ENCODE measurements at places on chromosomes 11 and 22.

DNA sequence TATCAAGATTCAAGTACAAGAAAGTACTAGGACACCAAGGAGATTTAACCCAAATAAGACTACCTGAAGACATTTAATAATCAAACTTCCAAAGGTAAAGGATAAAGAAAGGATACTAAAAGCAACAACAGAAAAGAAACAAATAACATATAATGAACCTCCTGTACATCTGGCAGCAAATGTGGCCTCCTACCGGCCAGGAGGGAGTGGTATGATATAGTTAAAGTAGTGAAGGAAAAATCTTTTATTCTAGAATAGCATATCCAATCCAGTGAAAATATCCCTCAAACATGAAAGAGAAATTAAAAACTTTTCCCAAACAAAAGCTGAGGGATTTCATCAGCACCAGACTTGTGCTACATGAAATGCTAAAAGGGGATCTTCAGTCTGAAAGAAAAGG, 104.7 kb upstream of the GUCY1A2 start:
- no peak for DNase-seq

GRCh38 chr11:41982276-41982675, 522.8 kb upstream of the LRRC4C start:
- no peak for DNase-seq

DNA sequence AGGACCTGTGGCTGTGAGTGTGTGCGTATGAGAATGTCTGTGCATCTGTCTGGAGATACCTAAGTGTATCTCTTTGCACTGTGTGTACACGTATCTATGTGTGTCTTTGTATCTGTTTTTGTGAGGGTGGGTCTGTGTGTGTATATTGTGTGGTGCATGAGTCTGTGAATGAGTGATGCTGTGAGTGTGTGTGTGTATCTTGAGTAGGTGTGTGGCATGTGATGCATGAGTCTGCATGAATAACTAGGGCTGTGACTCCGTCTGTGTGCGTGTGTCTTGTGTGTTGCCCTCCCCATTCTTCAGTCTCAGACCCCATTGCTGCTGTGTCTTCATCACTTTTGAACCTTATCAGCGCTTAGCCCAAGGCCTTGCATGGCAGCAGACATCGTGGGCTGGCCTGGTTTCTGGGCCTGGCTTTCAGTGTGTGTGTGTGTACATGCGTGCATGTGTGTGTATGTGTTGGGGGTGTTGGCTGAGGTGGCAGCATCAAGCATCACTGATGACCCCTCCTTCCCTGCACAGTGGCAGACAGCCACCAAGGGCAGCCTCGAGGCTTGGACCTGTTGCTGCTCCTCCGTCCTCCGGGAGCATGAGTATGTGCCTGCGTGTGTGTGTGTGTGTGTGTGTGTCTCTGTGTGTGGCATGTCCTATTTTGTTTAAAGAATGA, 1.4 kb downstream of the SGSM1 start:
- DNase-seq, result no peak

GRCh38 chr22:38485783-38486182, 17.9 kb downstream of the KDELR3 start:
- no peak for DNase-seq

DNA sequence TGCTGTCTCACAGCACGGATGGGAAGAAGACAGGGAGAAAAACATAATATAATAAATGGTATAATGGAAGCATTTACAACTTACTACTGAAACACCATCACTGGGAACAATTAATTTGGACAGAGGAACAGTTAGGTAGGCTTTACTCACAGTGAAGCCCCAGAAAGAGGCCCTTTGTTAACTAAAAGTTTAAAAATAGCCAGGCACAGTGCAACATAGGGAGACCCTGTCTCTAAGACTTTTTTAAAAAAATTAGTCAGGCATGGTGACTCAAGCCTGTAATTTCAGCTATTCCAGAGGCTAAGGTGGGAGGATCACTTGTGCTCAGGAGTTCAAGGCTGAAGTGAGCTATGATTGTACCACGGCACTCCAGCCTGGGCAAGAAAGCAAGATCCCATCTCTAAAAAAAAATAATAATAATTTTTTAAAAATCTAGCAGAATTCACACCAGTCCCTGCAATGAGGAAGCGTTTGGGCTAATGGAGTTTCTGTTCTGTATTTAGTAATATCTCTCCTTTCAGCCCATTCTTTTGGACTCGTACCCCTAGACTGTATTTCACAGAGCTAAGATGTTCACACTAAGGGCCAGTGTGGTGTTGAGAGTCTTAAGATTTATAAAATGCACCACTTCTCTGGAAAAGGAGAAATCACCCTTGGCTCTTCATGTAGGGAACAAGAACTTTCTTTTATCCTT, 275.5 kb downstream of the SOX6 start:
- no peak for DNase-seq

GRCh38 chr11:58142761-58143160, 17.4 kb upstream of the OR9I1 start:
- no peak for DNase-seq

- DNase-seq, result no peak
Observed at GRCh38 chr22:32745996-32746322, 55.5 kb upstream of the TIMP3 start.

- no peak for DNase-seq
Observed at GRCh38 chr11:36452236-36452940, 57.7 kb downstream of the TRAF6 start.

- DNase-seq, result no peak
Observed at GRCh38 chr11:28770806-28771205, 662.6 kb downstream of the METTL15 start.

GRCh38 chr22:37740455-37741311, 43.8 kb downstream of the TRIOBP start:
- DNase-seq, result no peak

DNA sequence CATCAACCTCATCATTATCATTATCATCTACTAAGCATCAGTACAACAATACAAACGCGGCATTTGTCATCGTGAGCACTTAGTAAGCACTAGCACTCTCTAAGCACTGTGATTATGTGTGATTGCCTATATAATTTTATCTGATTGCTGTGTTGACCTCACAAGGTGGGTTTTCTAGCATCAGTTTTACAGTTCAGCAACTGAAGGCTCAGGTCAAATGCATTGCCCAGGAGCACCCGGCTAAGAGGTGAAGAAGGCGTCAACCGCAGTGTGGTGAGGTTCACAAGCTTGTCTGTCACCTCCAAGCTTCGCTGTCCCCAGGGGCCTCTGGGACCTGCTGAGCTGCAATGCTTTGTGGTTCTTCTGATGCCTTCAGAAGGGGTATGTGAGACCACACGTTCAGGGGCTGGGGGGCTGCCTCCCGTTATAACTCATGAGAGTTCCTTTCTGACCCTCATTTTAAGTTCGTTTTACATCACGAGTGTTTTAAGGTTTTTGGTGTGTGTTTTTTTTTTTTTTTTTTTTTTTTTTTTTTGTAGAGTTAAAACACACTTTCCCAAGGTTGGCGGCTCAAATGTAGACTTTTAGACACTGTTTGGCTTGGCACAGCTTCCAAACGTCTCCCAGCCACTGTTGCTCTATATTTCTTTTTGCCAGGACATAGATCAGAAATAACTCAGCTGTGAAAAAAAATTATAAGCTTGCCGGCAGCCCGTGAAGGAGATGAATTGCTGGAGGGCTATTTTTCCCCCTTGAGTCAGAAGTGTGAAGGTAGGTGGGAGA, 33.8 kb upstream of the SCUBE1 start:
- no peak for DNase-seq

GRCh38 chr11:22656130-22656529, 10.3 kb upstream of the GAS2 start:
- DNase-seq, result no peak

GRCh38 chr11:84681456-84681855, 945.7 kb downstream of the DLG2 start:
- peak; percentile 10 for DNase-seq

GRCh38 chr11:71971680-71972079, 27.0 kb upstream of the IL18BP start:
- DNase-seq, result no peak

GRCh38 chr11:66100272-66101065, 30.4 kb downstream of the PACS1 start:
- peak; percentile 22 for DNase-seq

DNA sequence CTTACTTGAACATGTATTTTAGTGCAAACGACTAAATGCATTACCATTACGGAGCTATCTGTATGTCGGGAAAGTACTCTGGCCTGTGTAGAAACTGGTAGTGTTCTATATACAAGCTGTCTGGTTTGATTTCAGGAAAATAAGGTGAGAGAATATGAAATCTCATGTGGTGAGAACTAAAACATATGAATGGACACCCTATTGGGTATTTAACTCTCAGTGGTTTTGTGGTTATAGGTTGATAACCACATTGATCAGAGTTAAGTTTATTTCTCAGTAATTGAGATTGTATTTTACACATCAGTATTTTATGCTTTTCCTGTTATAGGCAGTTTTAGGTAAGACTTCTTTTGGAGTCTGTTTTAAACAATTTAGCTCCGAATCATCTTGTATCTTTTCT, 10.4 kb downstream of the ANO5 start:
- DNase-seq, result no peak

DNA sequence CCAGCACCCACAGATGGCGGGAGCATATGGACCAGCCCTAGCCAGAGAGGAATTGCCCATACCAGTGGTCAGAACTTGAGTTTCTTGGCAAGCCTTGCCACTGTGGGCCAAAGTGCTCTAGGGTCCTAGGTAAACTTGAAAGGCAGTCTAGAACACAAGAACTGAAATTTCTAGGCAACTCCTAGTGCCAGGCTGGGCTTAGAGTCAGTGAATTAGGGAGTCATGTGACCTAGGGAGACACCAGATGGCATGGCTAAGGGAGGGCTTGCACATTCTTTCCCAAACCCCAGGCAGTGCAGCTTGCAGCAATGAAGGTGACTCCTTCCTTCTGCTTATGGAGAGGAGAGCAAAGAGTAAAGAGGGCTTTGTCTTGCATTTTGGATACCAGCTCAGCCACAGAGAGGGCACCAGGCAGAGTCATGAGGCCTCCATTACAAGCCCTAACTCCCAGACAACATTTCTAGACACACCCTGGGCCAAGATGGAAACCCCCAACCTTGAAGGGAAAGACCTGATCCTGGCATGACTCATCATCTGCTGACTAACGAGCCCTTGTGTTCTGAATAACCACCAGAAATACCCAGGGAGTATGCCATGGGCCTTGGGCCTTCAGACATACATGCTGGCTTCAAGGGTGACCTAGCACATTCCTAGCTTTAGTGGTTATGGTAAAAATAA, 19.2 kb upstream of the OR56A3 start:
- DNase-seq, result no peak

GRCh38 chr11:13902523-13902922, 60.0 kb upstream of the SPON1 start:
- no peak for DNase-seq

GRCh38 chr22:49692499-49693225, 135.0 kb downstream of the BRD1 start:
- no peak for DNase-seq

- peak; percentile 37 for DNase-seq
Observed at GRCh38 chr11:32006799-32007388, 84.0 kb upstream of the RCN1 start.

GRCh38 chr11:73171436-73172161, 29.5 kb upstream of the FCHSD2 start:
- DNase-seq, result no peak

DNA sequence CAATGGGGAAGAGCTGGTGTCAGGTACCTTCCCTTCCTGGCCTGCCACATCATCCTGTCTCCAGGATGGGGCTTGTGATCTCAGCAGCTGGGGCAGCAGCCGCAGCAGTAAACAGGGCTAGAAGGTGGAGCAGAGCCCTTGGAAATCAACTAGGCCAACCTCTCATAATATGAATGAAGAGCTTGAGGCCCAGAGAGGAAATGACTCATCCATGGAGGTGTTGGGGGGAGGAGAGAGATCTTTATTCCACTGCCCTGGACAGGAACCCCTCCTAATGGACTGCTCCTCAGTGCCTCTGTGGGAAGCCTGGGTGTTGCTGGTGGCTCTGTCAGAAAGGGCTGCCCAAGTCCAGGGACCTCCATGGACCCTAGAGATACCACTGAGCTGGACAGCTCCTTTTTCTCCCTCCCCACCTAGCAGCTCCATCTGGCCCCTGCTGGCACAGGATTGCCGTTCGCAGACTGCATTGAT, 111.8 kb downstream of the OSBP2 start:
- DNase-seq, result peak; percentile 30

DNA sequence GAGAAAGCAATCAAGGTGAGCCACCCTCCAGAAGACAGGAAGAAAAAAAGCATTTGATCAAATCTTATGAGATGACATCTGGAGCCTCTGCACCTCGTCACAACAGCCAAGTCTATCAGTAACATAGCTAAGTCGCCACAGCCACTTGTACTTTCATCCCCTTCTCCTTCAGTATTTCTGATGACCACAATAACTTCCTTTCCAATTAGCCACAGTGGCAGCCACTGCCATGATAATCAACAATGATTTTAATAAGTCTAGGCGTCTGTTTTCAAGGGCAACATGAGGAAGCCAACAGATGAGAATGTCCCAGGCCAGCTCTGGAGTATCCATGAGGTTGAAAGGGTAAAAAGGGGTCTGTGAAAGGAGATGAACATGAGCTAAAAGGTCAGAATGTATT, 29.9 kb downstream of the RBFOX2 start:
- no peak for DNase-seq

GRCh38 chr11:15927196-15927863, 429.0 kb downstream of the SOX6 start:
- no peak for DNase-seq

- DNase-seq, result no peak
Observed at GRCh38 chr11:23668324-23668723, 808.0 kb upstream of the CCDC179 start.

DNA sequence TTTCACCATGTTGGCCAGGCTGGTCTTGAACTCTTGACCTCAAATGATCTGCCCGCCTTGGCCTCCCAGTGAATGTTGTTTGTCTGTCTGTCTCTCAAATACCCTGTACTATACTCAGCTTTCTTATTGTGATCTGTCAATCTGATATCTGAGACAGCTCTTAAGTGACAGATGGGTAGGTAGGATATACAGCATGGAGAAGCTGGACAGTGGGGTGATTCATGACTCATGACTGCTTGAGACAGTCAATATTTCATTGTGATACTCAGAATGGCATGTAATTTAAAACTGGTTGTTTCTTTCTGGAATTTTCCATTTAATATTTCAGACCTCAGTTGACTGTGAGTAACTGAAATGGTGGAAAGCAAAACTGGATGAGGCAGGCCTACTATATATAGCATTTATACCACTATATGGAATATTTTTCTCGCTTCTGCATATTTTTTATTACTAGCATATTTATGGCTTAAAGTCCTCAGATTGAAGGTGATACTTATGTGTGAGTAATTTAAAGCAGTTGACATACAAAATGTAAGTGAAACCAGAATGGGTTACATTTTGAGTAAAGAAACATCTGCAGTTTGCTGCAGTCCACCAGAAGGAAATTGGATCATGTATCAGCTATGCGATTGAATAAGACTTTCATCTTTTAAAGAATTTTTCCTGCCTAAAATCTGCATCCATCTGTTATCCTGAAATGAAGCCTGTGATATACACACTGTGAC, 22.3 kb downstream of the ARHGAP42 start:
- no peak for DNase-seq

GRCh38 chr22:49139492-49140151, 688.1 kb downstream of the BRD1 start:
- peak; percentile 35 for DNase-seq

Measured in NCI-H146 (cell line).